ENCODE measurements at places on chromosomes 1 and 21.

- no peak for DNase-seq
Measured at GRCh38 chr1:232504651-232505050, 125.3 kb downstream of the SIPA1L2 start.

DNA sequence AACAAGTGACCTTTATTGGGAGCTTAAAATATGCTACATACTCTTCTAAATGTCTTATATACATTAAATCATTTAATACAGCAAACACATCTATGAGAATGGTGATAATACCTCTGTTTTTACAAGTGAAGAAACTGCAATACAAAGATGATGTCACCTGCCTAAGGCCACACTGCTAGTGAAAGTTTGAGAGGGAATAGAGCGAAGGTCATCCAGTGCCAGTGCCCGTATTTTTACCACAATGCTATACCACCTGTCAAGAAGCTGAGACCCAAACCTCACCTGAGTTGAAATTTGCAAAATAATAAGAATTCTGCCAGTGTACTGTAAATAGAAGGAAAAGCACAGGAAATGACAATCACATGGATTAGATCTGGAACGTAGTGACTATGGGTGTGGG, 200.4 kb upstream of the TMPRSS15 start:
- DNase-seq = no peak

DNA sequence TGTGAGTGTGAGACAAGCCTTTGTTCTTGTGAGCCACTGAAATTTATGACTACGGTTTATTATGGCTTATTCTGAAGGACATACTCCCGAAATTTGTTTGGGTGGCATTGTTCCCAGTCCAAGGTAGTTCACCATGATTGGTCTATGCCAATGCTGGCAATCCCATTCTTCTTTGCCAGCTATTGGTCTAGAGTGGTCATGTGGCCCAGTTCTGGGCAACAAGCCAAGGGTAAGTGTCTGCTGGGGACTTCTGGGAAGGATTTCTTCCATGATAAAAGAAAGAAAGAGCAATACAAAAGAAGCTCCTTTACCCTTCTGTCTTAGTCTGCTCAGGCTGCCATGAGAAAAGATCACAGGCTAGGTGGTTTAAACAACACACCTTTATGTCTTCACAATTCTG, 201.6 kb downstream of the SLC35F3 start:
- DNase-seq = no peak

GRCh38 chr1:152179566-152179965, 20.5 kb upstream of the RPTN start:
- no peak for DNase-seq

- DNase-seq = no peak
Measured at GRCh38 chr1:64569411-64569810, 99.5 kb downstream of the CACHD1 start.

DNA sequence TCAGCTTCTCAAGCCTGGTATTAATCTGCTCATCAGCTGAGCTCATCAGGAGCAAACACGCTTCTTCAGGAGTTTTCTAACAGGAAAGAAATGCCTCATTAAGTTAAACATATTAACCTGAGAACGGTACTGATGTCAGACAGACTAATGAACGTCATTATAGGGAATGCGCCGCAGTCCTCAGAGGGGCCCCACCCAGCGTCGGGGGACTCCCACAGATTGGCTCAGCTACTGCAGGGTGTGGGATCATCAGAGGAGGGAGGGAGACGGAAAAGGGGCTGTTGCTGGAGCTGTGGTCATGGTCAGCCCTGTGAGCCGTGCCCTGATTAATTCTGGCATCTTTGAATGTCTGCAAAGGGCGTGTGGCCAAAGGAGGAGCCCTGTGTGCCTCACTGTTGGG, 348.5 kb downstream of the PTPRU start:
- no peak for DNase-seq

DNA sequence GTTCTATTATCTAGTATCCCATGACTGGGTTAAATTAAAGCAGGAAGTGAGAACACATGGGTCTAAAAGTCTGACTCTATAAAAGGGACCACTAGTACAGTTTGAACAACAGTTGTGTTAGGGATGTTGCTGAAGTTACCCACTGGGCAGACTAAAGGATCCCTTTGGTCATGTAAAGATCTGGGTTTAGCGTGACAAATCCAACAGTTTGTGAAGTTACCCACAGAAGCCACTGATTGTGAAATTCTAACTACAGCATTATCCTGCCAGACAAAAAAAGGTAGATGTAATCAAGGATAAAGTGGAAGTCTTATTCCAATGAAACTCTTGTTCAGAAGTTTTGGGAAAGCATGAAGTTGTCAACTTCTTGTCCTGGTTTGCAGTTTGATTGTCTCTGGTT, 5.7 kb downstream of the QSOX1 start:
- DNase-seq = no peak

- no peak for DNase-seq
Measured at GRCh38 chr1:150473659-150474058, 13.6 kb upstream of the TARS2 start.

DNA sequence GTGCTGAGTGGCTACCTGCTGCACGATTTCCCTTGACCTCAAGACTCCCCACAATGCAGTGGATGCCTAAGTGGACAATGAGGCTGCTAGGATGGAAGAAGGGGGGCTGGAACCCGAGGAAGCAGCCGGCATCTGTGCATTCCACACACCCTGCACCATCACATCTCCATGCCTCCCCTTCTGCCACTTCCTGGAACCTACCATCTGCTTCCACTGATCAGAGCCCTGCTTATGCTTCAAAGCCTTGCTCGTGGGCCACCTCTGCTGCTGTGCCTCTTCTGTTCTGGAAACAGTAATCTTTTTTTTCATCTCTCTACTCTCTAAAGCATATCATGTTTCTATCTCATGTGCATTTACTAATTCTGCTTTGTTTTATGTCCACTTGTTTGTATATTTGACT, 66.2 kb upstream of the WDR26 start:
- no peak for DNase-seq

DNA sequence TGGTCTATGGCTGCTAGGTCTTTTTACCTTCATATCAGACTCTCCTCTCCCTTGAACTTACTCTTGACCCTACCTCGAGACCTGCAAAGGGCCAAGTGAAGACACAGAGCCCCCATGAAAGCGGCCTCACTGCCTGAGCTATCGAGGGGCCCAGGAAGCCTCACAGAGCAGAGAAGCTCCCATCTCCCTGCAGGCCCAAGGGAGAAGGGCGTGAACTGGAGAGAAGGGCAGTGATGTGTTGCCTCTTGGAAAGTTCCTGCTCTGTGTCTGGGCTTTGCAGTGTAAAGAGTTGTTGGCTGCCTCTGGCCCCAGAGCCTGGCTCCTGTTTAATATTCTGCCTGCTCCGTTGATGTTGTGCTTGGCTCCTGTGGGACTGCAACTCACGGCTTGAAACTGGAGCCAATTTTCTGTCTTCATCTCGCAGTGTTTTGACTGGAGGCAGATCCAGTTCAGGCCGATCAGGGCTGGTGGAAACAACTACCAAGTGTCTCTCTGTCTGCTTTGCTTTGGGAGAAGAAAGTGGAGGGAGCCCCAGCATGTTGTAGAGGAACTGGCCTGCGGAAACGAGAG, 4.3 kb downstream of the SERTAD4 start:
- DNase-seq = no peak

DNA sequence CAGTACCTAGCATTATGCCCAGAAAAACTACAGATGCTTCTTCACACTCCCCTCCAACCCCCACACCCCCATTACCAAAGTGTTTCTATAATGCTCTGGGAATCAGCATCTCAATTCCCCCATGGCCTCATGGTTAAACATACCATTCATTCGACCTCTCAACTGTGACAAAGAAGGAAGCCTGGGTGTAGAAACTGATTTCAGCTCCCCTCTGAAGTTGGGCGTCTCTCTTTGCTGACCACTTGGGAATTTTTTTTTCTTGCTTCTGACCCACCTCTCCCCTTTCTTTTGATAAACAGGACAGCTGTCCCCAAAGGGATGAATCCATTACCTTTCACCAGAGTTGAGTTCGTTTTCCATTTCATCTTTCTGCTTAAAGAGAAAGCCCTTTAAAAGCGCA, 116.4 kb upstream of the HOOK1 start:
- no peak for DNase-seq
